Suppressor macrophage treated with lipopolysaccharide for 4 hours (primary cell): ENCODE measurements at places on chromosomes 7 and 10.
A peak's percentile ranks its signal among the peaks of the same experiment; 100 is the strongest.

- no peak for DNase-seq
Observed at GRCh38 chr7:6111041-6111440, 79.9 kb downstream of the ANKRD61 start.

GRCh38 chr7:80413383-80413945, 98.4 kb downstream of the GNAT3 start:
- DNase-seq = no peak

DNA sequence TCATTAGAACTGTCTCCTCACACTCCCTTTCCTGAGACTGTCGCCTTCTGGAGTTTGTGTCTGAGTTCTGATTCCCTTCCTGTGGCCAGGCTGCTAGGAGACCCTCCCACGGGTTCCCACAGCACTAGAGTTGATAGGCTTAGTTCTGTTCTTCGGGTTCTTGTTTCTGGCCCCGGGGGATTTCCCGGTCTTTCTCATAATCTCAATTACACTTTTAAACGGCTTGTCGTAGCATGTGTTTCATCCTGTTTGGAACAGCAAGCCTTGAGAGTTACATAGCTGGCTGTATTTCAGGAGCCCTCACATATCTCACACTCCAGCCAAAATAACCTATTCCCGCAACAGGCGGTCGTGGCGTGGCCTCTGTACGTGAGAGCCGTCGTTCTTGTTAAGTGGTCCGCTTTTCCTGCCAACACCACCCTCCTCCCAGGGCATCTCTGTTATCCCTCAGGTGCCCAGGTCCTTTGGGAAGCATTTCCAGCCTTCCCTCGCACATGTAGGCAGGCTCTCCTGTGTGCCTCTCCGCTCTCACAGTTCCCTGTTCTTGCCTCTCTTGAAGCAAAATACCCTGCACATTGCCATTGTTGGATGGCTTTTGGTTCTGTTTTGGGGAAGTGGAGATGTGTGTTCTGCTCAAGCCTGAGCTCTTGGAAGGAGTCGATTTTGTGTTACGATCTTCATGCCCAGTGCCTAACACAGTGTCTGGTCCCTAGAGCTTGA, 46.0 kb downstream of the CDC123 start:
- DNase-seq = peak; percentile 93

GRCh38 chr10:12606461-12606860, 257.1 kb downstream of the CAMK1D start:
- no peak for DNase-seq

GRCh38 chr7:64863969-64864368, 39.1 kb upstream of the ZNF273 start:
- DNase-seq = no peak

- DNase-seq = peak; percentile 67
Observed at GRCh38 chr10:101272229-101272868, 43.1 kb upstream of the LBX1 start.

DNA sequence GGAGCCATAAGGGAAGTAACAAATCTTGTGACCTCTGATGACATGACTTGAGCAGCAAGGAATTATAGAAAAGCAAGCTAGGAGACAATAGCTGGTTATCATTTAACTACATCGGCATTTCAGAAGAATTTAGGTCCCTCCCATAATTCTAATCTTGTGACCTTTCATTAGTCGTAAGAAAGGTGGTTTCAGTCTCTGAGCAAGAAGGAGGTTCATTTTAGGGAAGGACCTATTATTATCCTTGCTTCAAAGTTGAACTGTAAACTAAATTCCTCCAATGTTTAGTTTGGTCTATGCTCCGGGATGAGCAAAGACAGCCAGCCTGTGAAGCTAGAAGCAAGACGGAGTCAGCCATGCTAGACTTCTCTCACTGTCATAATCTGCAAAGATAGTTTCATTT, 159.6 kb downstream of the SLC16A9 start:
- DNase-seq = no peak

- no peak for DNase-seq
Observed at GRCh38 chr7:66869660-66870450, 51.2 kb upstream of the TMEM248 start.

GRCh38 chr7:80536426-80536825, 24.6 kb upstream of the GNAT3 start:
- DNase-seq = peak; percentile 37

DNA sequence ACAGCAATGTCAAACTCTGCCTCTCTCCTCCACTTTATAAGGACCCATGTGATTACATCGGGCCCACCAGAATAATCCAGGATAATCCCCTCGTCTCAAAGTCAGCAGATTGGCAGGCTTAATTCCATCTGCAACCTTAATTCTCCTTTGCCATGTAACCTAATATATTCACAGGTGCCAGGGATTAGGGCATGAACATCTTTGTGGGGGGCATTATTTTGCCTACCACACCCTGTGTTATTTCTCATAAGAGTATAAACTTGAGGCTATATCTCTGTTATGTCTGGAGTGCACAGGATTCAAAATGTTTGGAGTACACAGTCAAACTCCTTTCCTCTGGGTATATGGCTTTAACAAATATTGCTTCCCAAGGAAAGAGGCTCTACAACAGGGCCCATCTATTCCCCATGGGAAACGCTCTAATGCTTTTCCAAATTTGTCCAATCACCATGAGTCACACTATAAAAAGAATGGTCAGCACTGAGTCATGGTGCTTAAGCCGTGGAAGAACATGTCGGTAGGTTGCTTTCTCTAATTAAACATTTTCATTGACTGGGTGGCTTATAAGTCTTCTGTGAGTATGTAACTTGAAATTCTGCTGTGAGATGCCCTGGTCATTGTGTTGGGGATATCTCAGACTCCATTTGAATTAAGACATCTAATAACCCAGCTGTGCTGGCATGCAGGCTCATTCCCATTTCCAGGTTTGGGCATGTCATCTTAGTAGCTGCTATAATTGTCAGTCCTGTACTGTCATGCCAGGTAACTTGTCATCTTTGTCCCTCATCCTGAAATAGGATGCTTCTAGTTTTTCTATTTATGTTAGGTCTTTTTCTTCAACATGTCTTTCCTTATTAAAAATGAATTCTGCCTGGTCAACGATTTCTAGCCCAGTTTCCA, 11.5 kb upstream of the AKR1B10 start:
- no peak for DNase-seq

- no peak for DNase-seq
Observed at GRCh38 chr7:32390210-32390609, 100.0 kb downstream of the LSM5 start.

- DNase-seq = peak; percentile 80
Observed at GRCh38 chr10:119750391-119751230, 24.8 kb downstream of the INPP5F start.

DNA sequence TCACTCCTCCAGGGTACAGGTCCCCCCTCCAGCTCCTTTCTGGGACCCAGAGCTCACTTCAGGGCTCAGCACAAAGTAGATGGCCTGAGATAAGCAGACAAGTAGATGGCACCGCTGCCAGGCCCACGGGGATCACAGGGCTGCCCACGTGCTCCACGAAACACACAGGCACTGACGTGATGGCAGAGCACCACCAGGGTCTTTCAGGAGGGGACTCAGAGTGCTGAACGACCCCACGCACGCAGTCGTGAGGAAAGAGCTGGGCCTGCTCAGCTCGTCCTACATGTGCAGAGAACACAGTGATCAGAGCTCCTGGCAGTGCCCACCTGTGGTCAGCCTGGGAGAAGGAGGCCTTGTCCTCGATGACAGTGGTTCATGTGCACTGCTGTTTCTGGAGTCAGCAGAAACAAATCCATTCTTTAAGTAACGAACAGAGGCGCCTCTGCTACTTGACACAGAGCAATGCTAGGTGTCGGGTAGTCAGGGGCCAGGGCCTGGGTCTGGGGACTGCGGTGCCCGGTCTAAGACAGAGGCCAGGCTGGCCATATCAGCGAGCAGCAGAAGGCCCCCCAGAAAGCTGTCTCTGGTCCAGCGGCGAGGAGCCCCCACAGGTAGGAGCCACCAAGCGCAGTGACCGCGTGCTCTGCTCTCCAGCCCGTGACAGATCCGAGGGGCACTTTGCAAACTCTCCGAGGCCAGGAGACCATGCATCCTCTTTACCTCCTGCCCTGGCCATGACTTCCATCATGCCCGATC, 129.8 kb upstream of the FAM20C start:
- no peak for DNase-seq

DNA sequence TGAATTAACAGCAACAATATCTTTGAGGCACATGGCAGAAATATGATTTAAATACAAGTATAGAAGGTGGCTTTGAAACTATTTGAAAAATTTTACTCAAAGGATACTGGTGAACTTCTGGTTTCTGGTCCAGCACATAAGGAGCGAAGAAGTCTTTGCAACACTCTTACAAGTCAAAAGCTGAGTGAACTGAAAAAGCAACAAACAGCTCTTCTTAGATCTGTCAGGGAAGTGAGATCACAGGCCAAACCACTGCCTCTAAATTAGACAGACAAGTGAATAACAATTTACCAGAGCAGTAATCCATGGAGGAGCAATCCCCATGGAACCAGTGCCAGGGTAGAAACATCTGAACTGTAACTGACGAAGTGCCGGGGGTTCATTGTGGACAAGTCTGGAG, 9.6 kb upstream of the VWC2 start:
- DNase-seq = no peak

DNA sequence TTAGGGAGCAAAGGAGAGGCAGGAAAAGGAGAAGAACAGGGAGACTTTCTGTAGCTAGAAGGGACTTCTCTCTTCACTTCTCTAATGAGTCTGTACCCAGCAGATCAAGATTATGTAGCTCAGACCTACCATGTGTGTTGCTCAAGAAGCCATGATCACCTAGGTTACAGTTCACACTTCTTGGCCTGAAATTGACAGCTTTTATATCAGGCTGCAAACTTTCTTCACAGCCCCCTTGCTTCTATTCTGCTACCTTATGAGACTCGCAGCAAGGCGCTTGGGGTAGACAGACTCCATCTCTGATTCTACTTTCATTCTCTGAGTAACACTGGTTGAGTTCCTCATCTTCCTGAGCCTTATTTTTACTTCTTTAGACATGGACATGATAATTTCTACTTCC, 19.6 kb upstream of the GIMAP2 start:
- peak; percentile 43 for DNase-seq

GRCh38 chr7:129790136-129790535, 162.6 kb downstream of the UBE2H start:
- no peak for DNase-seq

DNA sequence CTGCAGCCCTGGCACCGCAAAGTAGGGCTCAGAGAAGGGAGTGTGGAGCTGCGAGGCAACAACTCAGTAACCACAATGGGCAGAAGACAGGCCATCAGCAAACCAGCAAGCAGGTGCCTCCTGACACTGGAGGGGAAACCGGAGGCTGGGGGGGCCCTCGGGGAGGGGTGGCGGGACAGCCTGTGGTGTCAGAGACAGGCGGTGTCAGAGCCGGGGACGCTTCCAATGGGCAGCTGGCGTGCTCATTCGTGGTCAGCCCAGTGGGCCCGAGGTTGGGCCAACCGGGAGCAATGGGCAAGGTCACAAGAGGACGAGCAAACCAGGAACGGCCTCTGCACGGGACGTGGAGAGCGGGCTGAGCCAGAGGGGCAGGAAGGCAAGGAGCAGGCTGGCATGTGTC, 158.1 kb downstream of the MAD1L1 start:
- no peak for DNase-seq

- no peak for DNase-seq
Observed at GRCh38 chr7:37601321-37601720, 82.2 kb upstream of the GPR141 start.

DNA sequence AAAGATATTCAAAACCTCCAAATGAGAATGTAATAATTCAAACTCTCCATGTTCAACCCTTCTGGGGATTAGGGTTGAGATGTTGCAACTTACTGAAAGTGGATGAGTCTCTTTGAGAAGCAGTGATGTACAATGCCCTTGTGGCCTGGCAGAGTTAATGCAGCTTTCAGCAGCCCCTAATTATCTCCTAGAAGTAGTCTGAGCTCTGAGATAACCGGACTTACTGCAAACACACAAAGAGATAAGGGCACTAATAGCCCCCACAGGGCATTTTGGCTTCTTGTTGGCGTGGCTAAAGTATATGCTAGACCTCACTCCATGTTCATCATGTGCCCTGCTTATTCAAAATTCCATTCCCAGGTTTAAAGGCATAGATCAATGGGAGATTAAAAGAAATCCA, 404.7 kb downstream of the NEBL start:
- DNase-seq = no peak

- DNase-seq = peak; percentile 55
Observed at GRCh38 chr7:88344956-88345832, 38.5 kb upstream of the STEAP4 start.

DNA sequence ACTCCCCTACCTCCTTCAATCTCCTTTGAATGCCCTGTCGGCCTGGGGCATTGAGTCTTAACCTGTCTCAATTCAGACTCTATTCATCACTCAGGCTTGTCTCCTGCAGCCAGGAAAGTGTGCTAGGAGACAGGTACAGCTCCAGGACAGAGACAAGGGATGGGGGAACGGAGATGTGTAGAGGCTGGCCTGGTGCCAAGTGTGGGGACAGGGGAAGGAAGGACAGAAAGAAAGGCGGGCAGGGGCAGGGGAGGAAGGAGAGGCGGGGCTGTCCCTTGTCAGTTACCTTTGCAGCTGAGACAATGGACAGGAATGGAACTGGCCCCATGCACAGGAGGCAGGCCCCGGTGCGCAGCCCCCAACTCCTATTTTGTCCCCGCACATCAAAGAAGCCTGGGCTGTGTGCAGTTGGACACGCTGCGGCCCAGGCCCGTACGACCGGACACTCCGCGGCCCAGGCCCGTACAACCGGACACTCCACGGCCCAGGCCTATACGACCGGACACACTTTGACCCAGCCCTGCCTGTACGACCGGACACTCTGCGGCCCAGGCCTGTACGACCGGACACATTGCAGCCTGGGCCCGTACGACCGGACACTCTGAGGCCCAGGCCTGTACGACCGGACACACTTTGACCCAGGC, 36.9 kb downstream of the CHST15 start:
- DNase-seq = no peak

DNA sequence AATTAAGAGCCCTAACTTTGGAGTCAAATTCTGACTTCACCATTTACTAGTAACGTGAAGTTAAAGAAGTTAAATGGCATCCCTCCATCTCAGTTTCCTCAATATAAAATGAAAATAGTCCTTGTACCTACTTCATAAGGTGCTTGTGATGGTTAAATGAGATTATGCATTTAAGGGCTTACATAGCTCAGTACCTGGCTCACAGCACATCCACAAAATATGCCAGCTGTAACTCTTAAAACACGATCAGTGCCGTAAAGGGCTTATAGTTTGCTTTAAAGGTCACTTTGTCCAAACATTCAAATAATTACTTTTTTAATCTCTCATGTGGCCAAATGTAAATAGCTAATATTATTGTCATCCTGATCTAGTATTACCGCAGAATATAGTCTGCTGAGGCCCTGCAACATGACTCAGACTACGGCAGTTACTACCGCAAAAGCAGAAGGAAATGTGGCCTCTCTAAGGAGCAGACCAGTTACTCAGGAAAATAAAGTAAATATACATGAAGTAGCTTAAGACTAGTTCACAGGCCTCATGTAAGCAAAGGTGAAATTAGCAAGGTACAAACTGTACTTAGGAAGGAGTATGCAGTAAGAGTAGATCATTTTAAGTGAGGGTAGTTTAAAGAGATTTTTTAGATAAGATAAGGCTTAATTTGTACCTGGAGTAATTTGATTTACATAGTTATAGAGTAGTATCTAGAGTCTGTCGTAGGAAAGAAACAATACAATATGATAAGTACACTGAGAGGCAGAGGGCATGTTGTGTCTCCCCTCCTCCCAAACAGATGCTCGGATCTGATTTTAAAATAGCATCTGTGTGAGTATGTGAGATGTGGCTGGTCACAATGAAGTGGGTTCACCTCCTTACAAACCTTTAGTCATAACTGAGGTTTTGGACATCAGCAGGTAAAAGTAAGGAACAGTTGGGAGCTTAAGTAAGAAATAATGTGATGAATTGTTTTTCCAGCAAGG, 13.1 kb downstream of the CASP2 start:
- DNase-seq = peak; percentile 74
